ENCODE measurements at places on chromosomes 5 and 9. TPM values are rescaled to one million over a fixed set of nuclear protein-coding genes. Genes with fewer than 3 reads are reported as not detected.

The SPATA9 gene
- 2.4 TPM for polyA plus RNA-seq

DNA sequence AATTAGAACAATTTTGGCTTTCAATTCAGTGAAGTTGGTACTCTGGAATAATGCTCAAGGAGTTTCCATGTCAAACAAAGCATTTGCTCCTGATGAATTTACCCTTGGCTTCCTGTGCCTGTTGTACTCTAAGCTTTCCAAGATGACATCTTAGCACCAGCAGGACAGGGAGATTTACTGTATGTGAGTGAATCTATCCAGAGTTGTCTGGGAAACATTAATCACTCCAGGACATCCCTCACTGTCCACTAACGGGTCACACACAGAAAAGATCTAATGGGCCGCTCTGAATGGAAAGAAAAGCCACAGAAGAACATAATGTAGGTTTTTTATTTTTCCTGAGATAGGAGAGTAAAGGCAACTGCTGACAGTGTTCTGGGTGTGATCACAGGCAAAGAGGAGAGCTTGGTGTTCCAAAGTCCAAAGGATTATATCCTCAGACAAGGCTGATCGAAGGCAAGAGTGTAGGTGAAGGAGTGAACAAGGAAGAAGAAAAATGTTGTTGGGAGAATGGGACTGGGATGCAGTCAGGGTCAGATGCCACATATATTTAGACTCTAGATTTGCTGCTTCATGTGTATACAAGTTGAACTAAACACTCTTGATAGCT lies 167.7 kb upstream of the RPS23 start:
- no peak for DNase-seq

- no peak for DNase-seq
These were observed 865.4 kb upstream of the ACO1 start for GRCh38 chr9:31519011-31519410.

DNA sequence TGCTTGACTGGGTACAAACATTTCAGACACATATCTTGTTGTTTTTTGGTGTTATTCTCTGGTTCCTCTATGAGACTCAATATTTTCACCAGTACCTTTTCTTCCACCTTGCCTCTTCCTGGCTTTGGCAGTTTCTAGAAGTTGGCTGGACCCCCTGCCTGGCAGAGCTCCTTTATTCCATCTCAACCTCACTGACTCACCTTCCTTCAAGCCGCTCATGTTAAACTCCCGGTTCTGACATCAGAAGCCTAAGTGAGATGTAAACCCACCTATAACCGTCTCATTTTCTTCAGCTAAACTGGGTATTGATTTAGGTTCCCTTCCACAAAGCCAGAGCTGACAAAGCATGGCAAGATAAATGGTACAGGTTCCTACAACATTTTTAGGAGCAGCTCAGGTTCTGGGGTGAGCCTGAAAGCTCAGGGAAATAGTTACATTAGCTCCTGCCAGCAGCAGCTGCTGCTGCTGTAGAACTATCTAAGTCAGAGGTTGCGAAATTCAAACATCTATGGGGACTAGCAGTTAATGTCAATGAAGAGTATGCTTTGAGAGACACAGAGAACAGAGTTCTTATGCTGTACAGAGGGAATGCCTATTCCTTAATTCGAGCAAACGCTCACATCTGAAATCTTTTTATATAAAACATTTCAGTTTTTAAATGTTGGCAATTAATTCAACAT lies 197.1 kb upstream of the NR3C1 start:
- no peak for DNase-seq

GRCh38 chr9:130843049-130843908 lies 8.2 kb downstream of the ABL1 start:
- no peak for DNase-seq

The TICAM2 gene
- polyA plus RNA-seq: 4.3 TPM

The ITK gene
- polyA plus RNA-seq: not detected

The TMEM215 gene
- not detected for polyA plus RNA-seq
